Brain microvascular endothelial cell (primary cell): ENCODE measurements at places on chromosomes 2 and 18.

GRCh38 chr2:18975506-18976167 lies 382.8 kb downstream of the OSR1 start:
- no peak for DNase-seq

GRCh38 chr2:240466579-240467148 lies 31.2 kb downstream of the GPC1 start:
- no peak for DNase-seq

- DNase-seq, result no peak
Measured at GRCh38 chr2:366706-367105, 78.8 kb upstream of the ALKAL2 start.

DNA sequence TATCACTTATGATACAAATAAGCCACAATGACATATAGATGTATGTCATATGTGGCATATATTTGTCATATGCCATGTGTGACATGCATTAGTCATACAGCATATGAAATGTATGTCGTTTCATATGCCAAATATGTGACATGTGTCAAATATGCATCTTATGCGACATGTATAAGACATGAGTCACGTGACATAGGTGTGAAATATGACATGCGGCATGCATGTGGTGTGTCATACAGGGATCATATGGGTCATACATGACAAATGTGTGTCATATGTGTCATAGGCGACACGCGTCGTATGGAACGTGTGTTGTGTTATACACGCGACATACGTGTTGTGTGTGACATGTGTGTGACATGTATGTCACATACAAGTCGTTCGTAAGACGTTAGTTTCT lies 2154.0 kb upstream of the PIK3C3 start:
- DNase-seq, result no peak

GRCh38 chr2:170005702-170006101 lies 172.2 kb upstream of the MYO3B start:
- DNase-seq, result no peak

- DNase-seq, result no peak
Measured at GRCh38 chr2:66442516-66443185, 7.7 kb downstream of the MEIS1 start.

DNA sequence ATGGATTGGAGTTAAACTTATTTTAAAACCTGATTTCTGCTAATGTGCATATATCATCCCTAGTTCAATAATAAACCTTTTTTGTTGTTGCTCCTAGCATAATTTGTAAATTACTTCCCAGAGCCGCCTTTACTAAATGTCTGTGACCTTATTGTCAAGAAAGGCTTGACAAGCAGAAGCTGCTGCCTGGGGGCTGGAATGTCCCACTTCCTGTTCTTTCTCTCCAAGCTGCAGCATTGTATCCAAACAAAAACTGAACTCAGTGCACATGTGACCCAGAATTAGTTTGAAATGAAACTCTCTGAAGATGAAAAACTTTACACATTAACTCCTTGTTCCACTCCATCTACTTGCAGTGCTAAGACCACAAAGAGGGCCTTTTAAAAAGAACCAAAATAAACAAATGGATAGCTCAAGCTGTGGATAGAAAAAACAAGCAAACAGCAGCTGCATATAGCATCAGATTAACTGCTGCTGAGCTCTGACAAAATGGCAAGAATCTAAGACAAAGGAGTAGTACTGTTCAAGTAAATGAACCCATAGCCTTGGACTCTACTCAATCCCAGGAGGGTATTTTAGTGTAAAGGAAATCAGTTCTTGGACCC lies 99.8 kb upstream of the NEUROD1 start:
- no peak for DNase-seq

DNA sequence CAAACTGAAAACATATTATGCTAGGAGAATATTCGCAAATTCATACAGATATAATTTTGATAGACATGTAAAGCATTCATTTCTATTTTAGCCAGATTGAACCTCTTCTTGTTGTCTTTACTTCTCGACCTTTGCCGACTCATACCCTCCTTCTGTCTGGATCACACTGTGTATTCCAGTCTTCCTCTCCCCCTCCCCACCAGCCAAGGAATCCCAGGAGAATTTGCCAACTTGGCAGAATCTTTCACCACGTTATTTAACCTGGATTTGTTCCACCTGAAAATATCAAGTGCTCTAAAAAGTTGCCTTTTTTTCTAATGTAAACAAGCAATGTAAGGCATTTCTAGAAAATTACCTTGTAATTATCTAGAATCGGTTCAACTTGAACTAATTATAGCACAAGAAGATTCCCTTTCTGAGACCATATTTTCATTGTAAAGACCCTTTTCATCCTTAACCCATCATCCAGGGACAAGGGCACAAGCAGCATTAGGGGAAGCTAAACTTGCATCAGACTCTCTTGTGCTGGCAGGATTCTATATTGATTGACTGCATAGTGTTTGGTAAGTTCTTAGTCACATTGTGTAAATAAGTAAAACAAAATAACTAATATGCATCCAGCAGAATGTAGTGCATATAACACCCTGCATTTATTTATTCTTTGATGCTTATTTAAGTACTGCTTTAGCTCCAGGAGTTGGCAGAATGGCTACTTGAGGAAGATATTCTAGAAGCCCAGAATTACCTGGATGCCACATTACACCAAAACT lies 1328.7 kb upstream of the NXPH2 start:
- no peak for DNase-seq

GRCh38 chr18:47591429-47591828 lies 339.0 kb downstream of the SMAD2 start:
- no peak for DNase-seq

- no peak for DNase-seq
Measured at GRCh38 chr2:150471813-150472510, 15.5 kb downstream of the RND3 start.

DNA sequence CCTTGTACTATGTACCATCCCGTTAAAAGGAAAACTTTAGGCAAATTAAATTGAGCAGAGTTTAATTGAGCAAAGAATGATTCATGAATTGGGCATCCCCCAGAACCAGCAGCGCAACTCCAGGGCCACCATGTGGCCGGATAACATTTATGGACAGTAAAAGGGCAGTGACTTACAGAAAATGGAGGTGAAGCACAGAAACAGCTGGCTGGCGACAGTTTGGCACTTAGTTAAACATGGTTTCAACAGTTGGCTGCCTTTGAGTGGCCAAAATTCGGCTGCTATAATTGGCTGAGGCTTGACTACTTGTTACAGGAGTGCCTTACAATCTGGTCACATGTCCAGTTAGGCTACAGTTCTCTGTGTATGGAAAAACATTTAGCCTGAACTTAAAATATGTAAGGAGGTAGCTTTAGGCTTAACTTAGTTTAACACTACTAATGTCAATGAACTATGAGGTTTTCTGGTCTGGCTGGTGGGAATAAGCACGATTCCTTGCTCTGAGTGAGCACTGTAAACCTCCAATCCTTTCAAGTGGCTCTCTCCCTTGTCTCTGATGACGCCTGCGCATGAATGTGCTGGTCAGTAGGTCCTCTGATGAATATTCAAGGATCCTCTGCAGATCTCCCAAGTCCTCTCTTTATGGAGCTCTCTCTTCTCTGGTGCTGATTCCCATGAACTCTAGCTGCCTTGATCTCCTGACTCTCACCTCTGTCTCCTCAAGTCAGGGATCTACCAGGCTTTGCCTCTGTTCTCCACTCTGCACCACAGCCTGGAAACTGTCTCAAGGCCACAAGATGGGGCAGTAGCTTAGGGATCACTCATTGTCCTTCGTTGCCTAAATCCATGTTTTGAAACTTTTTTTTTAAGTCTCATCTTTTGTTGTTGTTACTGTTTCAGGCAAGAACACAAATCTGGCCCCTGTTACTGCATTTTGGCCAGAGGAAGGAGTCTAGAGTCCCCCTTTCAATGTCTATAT lies 24.4 kb upstream of the RAB31 start:
- DNase-seq, result peak; percentile 68

- no peak for DNase-seq
Measured at GRCh38 chr2:103484906-103485305, 723.1 kb downstream of the TMEM182 start.

GRCh38 chr2:240285725-240286124 lies 145.3 kb upstream of the OTOS start:
- DNase-seq, result no peak

DNA sequence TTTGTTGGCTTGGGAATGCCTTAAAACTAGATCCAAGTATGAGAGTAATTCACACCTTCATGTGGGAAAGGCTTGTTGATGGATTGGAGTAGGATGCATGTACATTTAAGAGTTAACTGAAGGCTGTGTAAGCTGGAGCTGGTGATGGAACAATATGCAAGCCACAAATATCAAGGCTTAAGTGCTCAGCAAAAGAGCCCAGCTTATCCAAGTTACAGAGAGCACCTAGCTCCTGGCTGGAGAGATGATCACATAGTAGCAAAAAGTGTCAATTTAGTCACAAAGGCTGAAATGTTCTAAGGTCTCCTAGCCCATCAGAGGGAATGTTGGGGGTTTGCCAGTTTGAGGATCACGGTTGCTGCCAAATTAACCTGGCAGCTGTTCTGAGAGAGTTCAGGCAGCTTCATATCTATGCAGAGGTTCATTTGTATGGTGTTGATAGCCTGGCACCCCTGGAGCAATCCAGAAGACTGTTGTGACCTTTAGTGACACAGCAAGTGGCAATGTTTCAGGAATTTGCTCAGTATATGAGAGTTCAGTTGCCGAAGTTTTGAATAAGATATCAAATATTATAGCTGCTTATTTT lies 228.2 kb downstream of the DOK6 start:
- no peak for DNase-seq

DNA sequence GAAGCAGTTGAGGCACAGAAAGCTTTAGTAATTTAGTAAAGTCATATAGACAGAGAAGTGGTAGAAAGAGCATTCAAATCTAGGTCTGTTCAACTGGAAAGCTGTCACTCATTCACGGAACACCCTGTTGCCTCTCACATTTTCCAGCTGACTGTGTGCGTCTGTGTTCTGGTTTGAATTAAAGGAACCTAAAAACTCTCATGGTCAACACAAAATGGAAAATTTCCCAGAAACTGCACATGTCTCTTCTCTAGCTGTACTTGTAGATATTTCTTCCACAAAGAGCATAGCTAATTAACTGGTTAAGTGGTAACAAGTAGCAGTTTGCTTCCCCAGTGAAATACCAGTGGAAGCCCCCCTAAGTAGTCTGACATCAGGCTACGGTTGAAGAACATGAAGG lies 390.8 kb downstream of the TGIF1 start:
- DNase-seq, result no peak

DNA sequence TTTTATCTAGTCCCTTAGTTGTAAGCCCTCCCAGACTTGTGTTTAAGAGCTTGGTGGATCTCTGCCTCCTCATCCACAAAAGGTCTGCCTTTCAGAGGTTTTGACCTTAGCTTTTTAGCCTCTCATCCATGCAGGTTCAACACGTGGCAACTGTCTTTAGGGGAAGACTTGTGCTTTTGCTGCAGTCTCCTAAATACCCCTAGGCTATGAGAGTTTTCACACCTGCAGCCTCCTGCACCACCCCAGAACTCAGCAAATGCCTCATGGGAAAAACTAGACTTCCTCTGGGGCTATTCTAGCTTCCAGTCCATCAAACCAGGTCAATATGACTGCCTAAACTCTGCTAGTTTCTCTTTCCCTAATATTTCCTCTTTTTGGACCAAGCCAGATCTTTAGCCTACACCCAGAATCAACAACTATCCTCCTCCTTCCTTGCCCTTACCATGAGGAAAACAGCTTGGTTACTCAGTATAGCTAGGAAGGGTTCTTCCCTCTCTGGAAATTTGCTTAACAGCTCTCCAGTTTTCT lies 132.3 kb upstream of the RIOK3 start:
- DNase-seq, result no peak

DNA sequence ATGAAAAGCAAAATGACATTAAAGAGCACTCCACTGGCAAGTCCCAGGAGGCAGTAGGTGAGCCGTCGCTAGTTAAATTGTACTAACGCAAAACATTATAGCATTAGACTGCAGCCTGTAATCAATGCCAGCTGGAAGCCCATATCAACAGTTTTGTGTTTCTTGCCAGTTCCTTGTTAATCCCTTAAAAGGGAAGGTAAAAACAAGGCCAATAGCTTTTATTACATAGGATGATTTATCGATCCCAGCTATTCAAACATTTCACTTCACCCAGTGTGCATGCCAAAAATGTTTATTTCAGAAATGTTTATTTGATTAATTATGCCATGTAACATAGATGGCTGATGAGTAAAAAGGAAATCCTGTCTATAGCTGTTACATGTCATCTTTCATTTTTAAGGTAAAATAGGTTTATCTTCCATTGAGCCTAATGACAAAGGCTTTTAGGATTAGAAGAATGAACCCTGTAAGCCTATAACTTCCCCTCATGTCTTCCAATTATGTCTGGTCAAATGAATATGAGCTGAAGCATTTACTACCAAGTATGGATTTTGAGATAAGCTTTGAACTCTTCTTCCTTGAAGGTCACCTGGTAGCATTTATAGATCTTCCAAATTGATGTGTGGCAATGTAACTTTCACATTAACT lies 591.2 kb downstream of the RNF144A start:
- DNase-seq, result no peak

DNA sequence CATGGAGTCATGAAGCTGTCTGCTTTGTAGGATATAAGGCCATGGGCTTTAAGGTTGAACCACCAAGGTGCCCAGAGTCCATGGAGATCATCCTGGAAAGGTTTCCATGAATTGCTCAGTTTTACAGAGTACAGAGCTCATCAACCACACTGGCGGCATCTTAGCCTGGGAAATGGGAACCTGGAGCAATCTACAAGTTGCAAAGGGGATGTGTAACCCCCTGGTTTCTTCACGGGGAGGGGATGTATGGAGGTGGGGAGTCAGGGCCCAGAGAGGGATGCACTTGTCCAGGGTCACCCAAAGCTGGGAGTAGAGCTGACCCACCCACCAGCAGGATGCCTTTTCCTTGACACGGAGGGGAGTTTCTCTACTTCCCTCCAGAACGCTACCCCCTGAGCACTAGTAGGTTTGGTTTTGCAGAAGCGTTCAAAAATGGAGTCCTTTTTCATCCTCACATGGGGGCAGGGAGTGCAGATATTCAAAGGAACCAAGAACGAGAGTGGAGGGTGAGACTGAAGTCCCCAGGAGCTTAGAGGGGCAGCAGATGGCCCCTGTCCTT lies 7.2 kb downstream of the TMEM37 start:
- DNase-seq, result no peak

GRCh38 chr2:230068651-230069055 lies at the start of gene SLC16A14:
SLC16A14 (minus strand) TSS chr2:230068924; CDS start chr2:230059352, 9,572 bp downstream.
- peak; percentile 53 for DNase-seq

DNA sequence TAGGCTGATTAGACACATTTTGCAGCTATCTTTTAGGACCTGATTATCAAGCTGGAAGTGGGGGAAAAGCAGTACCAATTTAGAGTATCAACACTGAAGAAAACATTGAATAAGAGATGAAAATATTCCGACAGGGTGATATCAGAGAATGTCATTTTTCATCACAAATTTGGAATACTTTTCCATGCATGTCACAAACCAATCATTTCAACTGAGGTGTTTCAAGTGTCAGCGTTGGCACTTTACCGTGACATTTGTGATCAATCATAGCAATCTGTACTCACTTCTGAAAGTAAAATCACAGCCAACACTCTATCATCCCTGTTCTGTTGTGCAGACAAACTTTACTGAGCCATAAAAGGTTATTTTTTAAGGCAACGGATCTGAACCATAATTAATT lies 75.4 kb downstream of the PDE1A start:
- DNase-seq, result no peak

DNA sequence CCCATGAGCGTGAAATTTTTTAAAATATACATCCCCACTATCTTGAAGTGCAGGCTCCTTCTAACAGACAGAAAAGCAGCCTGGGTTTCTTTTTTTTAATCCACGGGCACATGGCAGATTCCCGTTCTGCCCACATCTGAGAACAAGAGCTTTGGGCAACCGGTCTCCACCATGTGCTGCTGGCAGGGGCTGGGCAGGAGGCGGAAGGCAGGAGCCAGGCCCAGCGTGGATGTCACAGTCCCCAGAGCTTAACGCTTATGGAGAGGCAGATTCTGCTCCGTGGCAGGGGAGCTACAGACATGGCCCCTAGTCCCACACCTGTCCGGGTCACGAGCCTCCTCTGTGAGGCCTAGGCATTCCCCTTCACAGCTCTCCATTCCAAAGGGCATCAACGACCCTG lies 503.0 kb upstream of the MYT1L start:
- no peak for DNase-seq
